ENCODE measurements at places on chromosomes 16 and 17.

- DNase-seq, result no peak
These were observed 187.4 kb upstream of the CACNG5 start for GRCh38 chr17:66647391-66647983.

- DNase-seq, result no peak
These were observed 50.0 kb downstream of the DNAH2 start for GRCh38 chr17:7767405-7768021.

DNA sequence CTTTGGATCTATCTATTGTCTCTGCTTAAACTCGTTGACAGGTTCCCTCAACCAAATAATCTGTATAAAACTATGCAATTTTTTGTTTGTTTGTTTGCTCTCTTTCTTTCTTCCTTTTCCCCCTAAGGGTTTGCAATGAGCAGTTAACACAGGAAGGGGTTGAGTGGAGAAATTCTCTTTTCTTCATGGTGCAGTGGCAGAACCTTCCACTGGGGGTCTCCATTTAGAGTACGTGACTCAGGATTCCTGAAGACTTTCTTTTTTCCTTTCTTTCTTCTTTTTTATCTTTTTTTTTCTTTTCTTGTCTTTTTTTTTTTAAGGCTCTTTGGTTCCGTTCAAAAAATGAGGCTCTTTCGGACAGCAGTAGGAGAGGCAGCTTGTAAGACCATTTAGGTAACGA is 19.5 kb upstream of the RBFOX1 start:
- no peak for DNase-seq

GRCh38 chr16:31438414-31438813 is 4.2 kb downstream of the ZNF843 start:
- no peak for DNase-seq

DNA sequence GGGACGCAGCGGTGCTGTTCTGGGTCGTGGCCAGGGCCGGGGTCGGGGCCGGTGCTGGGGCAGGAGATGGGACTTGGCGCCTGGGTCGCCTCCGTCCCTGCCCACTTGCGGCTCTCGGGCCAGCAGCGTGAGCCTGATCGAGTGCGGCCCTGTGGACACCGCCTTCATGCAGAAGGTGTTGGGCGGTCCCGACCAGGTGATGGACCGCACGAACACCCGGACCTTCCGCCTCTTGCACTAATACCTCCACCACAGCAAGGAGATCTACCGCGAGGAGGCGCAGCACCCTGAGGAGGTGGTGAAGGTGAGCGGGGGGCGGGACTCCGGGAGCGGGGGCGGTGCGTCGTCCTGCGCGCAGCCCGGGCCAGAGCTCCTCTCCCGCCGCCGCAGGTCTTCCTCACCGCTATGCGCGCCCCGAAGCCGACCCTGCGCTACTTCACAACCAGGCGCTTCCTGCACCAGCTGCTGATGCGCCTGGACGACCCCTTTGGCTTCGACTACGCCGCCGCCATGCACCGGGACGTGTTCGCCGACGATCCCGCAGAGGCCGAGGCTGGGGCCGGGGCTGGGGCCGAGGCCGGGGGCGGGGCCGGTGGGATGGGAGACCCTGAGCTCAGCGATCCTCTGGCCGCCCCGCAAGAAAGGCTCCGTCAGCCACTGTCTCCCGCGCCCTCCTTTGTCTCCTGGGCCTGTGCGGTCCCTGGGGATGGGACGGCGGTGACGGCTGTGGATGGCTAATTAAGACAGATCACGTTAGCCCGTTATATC is 4.5 kb upstream of the HSD17B1 start:
- DNase-seq, result no peak

GRCh38 chr16:48408688-48409087 is 23.5 kb upstream of the SIAH1 start:
- DNase-seq, result peak; percentile 64

GRCh38 chr17:7929158-7930023 is at the start of gene KCNAB3:
TSS of gene KCNAB3 (minus strand) at chr17:7929856. CDS start at chr17:7929435, 421 bp downstream.
- no peak for DNase-seq

DNA sequence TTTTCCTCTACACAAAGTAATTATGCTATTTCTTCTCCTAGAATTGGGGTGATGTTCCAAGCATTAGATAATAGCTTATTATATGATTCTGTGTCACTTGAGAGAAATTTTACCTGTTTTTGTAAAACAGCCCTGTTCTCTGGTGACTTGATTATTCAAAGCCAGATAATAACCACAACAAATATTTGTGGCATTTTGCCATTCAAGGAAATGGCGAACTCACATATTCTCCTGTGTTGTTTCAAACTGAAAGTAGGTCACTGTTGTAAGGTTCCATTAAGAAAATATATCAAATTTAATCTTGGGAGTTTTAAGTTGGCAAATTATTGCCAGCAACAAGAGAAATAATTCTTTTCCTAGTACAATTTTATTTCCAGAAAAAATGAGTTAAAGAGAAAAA is 124.8 kb downstream of the STXBP4 start:
- no peak for DNase-seq

- DNase-seq, result no peak
These were observed 36.7 kb downstream of the STAT5A start for GRCh38 chr17:42325026-42325425.

DNA sequence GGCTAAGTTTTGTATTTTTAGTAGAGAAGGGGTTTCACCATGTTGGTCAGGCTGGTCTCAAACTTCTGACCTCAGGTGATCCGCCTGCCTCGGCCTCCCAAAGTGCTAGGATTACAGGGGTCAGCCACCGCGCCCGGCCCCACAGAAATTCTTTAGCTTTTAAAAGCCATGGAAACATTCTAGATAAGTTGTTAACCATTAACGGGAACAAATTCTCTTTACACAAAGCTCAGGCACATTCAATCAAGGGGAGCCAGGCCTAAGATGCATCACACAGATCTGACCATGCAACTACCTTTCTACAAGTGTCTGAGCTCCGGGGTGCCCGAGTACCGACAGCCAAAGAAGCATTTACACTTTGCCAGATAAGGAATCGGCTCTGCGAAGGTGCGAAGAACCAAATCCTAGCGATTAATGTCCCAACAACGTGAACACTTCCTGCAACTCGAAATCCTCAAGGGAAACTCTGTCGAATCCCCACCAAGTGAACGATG is 1.0 kb downstream of the EMC8 start:
- no peak for DNase-seq

DNA sequence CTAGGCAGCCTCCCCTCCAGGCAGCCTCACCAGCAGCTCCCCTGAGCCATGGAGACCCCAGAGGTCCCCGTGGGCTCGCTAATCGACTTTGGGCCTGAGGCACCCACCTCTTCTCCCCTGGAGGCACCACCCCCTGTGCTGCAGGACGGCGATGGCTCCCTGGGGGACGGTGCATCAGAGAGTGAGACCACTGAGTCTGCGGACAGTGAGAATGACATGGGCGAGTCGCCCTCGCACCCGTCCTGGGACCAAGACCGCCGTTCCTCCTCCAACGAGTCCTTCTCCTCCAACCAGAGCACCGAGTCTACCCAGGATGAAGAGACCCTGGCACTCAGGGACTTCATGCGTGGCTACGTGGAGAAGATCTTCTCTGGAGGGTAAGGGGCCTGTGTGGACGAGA is 39.4 kb downstream of the KIAA0513 start:
- no peak for DNase-seq

GRCh38 chr17:78434455-78435329 is 56.2 kb downstream of the PGS1 start:
- DNase-seq, result no peak

GRCh38 chr17:50364715-50365114 is 8.3 kb downstream of the MRPL27 start:
- no peak for DNase-seq

DNA sequence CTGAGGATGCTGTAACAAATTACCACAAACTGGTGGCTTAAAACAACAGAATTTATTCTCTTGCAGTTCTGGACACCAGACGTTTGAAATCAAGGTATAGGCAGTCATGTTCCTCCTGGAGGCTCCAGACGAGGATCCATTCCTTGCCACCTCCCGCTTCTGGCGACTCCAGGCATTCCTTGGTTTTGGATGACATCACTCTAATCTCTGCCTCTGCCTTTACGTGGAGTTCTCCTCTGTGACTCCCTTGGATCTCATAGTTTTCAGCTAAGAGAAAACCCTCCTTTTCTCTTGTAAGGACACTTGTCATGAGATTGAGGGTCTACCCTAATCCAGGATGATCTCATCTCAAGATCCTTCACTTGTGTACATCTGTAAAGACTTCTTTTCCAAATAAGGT is 31.4 kb upstream of the HS3ST3B1 start:
- no peak for DNase-seq

DNA sequence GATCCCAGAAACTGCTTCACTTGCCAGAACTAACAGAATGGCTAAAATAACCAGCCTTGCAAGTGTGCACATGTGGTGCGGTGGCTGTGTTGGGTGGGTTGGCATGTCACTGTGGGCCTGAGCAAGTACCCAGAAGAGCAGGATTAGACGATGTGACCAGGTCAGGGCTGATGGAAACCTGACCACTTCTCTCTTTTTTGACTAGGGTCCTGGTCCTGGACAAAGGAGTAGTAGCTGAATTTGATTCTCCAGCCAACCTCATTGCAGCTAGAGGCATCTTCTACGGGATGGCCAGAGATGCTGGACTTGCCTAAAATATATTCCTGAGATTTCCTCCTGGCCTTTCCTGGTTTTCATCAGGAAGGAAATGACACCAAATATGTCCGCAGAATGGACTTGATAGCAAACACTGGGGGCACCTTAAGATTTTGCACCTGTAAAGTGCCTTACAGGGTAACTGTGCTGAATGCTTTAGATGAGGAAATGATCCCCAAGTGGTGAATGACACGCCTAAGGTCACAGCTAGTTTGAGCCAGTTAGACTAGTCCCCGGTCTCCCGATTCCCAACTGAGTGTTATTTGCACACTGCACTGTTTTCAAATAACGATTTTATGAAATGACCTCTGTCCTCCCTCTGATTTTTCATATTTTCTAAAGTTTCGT is 16.7 kb downstream of the ANKRD40 start:
- DNase-seq, result no peak

GRCh38 chr16:30065943-30066760 is 592 bp downstream of the ALDOA start:
- DNase-seq, result no peak

DNA sequence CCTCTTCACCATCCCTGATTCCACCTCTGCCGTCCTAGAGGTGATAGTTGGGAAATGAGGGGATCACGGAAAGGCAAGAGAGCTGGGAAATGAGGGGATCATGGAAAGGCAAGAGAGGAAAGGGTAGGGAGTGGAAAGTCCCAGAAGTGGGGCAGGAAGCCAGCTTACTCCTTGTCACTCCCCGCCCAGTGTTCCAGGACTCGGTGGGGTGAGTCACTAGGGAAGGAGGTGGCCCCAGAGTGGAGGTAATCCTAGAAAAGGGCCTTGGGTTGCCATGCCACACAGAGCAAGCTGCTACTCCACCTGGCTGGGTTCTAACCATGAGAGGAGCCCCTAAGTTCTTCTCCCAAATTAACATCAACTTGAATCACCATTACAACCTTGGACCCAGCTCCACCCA is 14.8 kb downstream of the ALOXE3 start:
- no peak for DNase-seq

DNA sequence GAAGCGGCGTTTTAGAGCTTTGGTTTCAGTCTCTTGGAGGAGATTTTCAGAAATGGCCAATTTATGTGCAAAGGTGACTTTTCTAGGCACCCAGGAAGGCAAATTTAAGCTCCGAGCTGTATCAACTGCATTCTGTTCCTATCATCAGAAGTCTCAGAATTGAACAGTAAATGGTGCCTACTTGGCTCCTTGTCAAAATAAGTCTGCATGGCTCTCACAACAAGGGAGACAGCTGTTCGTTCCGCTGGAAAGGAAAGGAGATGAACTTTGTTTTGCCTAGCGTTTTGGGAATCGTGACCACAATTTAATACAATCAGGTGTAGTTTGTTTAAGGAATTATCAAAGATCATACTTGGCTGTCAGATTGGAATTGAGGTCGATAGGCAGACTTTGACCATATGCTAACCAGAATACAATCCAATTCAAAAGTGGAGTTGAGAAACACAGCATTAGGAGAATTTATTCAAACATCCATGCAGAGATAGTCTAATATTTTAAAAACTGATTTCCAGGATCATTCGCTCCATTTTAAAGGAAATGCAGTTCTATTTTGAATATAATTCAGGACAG is 139.4 kb downstream of the CPPED1 start:
- DNase-seq, result no peak

- no peak for DNase-seq
These were observed 221.0 kb downstream of the RBFOX3 start for GRCh38 chr17:79389896-79390295.

DNA sequence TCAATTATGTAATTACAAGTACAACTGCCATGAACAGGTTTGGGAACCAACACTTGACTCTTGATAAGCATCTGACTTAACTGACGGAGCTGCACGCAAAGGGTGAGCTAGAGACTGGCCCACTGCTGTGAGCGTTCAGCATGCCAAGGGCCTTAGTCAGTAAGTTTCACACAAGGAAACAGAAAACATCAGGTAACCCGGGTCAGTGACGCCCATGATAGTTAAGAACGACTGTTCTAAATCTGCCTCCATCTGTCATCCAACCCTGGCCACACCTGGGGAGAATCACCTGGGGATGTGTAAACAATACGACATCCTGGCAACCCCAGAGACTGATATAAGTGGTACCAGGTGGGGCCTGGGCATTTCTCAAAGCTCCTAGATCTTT is 12.3 kb downstream of the SMIM5 start:
- no peak for DNase-seq

- no peak for DNase-seq
These were observed 2.8 kb downstream of the DNASE1L2 start for GRCh38 chr16:2238838-2239675.

DNA sequence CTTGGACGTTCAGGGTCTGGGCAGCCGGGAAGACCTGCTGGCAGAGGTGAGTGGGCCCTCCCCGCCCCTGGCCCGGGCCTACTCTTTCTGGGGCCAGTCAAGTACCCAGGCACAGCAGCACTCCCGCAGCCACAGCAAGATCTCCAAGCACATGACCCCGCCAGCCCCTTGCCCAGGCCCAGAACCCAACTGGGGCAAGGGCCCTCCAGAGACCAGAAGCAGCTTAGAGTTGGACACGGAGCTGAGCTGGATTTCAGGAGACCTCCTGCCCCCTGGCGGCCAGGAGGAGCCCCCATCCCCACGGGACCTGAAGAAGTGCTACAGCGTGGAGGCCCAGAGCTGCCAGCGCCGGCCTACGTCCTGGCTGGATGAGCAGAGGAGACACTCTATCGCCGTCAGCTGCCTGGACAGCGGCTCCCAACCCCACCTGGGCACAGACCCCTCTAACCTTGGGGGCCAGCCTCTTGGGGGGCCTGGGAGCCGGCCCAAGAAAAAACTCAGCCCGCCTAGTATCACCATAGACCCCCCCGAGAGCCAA is 8.6 kb upstream of the ABCC3 start:
- peak; percentile 58 for DNase-seq

- peak; percentile 67 for DNase-seq
These were observed 16.3 kb upstream of the AURKB start for GRCh38 chr17:8226536-8227237.

DNA sequence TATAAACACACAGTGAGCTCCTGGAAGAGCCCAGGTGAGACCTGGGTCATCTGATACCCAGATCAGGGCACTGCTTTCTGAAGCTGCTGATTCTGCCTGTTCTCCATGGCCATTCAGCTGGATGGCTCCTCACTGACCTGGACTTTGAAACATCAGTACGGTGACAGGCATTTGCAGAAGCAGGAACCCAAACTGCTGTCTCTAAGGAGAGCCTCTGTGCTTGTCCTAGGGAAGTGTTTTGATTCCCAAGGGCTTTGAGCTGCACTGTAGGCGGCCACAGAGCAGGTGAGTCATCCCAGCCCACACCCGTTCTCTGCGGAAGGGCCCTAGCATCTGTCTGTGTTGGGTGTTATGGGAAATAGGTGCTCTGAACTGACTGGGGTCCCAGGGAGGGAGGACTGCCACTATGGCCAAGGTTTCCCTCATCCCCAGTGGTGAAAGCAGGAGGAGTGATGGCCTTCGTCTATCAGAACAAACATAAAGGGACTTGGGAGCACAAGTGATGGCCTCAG is 60.7 kb upstream of the ADCY9 start:
- DNase-seq, result no peak
